ENCODE measurements at places on chromosomes 4 and X.

GRCh38 chrX:14851526-14851925 lies 21.3 kb downstream of the FANCB start:
- DNase-seq: no peak

DNA sequence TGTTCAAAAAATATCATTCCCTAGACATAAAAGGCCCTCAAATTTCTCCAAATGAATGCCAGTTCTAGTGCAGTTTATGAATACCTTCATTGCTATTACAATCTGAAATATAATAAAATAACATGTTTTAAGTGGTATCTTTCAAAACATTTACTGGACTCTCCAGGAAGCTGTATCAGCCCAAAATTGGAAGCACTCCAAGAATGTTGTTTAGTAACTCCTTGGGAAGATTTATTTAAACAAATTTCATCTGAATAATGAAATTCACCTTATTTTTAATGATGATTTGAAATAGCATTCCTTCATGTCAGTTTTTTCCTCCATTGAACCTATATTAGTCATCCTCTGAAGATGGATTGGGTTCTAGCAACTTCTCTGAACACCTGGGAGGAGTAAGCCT lies 217.2 kb upstream of the PCDH18 start:
- DNase-seq: no peak

DNA sequence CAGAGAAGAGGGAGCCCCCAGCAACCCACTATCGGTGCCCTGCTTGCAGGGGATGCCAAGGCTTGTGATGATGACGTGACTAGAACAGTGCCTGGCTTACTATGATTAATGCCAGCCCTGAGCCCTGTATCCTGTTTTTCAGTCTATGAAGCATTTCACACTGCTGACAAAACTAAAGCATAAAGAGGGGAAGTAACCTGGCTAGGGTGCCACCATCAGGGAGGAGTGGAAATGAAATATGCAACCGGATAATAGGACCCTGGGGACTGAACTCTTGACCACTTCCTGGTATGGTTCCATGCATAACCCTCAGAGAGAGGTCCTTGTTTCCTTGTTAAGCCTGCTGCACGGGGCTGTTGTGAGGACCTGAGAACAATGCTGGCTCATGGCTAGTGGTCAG lies 50.3 kb downstream of the MED28 start:
- no peak for DNase-seq

DNA sequence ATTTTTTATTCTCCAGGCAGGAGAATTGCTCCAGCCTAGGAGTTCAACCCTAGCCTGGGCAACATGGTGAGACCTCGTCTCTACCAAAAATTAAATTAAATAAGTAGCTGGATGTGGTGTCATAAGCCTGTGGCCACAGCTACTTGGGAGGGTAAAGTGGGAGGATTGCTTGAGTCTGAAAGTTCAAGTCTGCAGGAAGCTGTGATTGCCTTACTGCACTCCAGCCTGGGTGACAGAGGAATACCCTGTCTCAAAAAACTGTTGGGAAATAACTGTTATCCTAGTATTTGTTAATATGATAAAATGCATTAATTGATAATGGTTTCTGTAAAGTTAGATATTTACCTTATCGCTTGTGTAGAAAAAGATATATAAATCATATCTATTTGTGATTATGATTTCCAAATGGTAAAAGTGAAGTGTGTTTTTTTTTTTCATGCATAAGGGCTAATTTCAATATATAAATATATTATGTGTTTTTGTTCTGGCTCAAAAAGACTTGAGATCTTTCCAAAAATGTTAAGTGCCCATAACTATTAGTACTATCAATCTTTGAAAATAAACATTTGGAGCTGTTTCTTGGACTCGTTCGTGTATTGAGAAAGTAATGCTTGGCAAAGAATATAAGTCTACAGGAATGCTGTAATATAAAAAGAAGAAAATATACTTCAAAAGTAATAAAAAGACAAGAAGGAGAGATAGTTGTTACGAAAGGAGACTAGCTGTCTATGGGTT lies 396.6 kb downstream of the ADGRL3 start:
- DNase-seq: no peak

All from erythroblast (primary cell).